Stimulated activated CD8-positive, alpha-beta memory T cell treated with anti-CD3 and anti-CD28 coated beads, Interleukin-7, amount 100 ng/mL, for 4 hours (primary cell): ENCODE measurements at places on chromosomes 1 and 21.

DNA sequence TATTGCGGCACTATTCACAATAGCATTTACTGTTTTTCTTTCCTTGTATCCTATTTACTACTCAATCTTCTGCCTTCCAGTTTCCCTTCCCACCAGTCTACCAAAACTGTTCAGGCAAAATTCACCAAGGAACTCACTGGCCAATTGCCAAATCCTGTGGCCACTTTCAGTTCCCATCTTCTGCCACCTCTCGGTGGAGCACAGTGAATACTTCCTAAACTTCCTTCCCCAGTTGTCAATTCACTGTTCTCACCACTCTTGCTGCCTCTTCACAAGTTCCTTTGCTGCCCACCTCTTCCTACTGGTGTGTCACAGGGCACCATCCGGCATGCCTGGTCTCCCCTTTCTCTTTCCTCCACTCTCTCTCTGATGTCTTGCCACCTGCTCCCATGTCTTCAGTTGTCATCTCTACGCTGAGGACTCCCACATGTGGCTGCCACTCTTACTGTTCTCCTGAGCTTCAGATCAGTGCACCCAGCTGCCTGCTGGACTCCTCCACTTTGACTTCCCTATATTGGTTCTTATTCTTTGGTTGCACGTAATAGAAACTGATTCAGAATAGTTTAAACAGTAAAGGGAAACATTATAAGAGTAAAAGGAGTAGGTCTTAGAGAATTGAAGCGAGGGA lies 114.4 kb downstream of the PIK3R3 start:
- DNase-seq = no peak

- DNase-seq = no peak
Measured at GRCh38 chr1:112798292-112798691, 83.2 kb upstream of the PPM1J start.

DNA sequence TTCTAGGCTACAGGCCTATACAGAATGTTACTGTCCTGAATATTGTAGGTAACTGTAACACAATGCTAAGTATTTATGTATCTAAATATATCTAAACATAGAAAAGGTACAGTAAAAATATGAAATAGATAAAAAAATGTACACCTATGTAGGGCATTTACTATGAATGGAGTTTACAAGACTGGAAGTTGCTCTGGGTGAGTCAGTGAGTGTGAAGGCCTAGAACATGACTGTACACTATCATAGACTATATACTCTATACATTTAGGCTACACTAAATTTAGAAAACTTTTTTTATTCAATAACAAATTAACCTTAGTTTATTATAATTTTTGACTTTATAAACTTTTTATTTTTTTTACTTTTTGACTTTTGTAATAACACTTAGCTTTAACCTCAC lies 136.9 kb downstream of the DUSP10 start:
- no peak for DNase-seq

GRCh38 chr1:9368356-9368755 lies 75.7 kb downstream of the SPSB1 start:
- no peak for DNase-seq

DNA sequence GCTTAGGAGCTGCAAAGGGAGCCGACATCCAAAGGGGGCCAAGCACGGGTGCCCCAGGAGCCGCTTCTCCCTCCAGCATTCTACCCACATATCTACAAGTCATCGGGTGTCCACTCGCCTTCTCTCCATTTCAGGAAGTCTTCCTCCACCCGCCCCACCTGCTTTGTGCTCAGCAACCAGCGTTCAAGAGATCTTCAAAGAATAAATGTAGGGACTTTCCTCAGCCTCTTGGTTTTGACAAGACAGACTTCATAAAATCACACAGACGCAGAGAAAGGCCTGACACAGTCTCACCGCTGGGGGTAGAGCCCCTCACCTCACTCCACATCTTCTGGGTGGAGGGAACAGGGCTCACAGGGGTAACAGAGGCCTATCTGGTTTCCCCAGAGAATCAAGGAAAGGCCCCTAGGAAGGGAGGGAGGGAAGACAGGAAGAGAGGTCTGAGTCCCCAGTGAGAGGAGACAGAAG lies 49.5 kb downstream of the SSBP3 start:
- no peak for DNase-seq

DNA sequence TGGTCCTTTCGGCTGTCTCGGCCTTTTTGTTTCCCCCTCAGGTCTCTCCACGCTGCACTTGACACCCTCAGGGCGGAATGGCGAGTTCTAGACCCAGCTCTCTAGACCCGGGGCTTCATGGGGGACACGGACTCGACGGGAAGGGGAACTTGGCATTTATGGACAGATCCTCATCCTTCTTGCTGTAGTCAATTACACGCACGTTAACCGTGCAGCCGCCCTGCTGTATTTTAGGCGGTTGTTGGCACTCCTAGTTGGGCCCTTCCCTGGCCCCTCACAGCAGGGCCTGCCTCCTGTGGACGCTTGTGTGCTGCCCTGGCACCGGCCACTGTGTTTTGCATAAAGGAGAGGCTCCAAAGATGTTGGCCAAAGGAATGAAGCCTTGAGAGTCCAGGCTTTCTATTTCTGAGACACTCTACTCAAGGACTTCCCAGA lies 558 bp upstream of the BTG3 start:
- DNase-seq = no peak

- DNase-seq = no peak
Measured at GRCh38 chr1:227926216-227926791, 21.4 kb downstream of the WNT9A start.

GRCh38 chr1:37930246-37931101 lies 16.4 kb downstream of the INPP5B start:
- DNase-seq = peak; percentile 36

DNA sequence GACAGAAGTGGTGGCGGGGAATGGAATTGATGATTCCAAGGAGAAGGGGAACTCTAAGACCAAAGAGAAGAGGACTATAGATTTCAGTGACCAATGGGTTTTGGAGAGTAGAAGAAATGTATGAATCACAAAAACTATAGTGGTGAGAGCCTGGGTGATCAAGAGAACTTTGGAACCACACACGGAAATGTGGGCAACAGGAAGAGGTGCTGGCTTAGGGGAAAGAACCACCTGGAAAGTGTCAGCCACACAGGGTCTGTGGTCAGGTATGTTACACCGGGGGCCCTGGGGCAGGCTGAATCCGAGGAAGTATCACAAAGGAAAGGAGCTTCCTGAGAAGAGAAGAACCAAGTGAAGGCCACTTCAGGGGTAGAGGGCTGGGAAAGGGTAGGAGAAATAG lies 11.5 kb upstream of the CHIA start:
- DNase-seq = no peak

GRCh38 chr1:9654051-9654833 lies 2.7 kb downstream of the PIK3CD start:
- no peak for DNase-seq

DNA sequence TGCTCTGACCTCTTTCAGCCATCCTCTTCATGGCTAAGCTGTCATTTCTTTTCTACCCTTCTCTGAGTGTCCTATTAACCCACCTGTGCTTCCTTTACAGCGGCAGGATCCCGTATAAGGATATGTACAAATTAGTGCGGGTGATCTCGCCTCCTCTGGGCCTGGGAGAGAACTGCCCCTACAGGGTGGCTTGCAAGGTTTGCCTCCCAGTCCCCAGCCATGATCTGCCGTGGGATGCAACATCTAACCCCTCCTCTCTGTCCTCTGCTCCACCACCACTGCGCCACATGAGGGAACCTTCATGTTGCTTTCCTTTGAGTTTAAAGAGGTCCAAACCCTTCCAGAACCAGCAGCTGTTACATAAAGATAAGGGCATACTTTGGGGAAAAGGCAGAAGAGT lies 282.2 kb downstream of the ZNF648 start:
- no peak for DNase-seq

DNA sequence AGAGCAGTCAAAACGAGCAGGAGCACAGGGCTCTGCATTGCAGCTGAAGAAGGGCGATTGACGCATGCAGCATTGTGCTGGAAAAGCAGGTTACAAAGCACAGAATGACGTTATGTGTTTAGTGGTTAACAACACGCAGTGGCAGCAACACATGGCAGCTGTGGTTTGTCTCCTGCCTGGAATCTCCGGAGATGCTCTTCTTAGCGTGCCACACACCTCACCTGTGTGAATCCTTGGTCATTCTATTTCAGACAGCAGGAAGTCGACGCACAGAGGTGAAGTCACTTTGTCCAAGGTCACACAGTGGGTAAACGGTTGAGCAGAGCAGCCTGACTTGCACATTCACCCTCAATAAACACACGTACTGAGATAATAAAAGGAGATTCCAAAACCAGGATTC lies 14.7 kb downstream of the OBSCN start:
- no peak for DNase-seq

DNA sequence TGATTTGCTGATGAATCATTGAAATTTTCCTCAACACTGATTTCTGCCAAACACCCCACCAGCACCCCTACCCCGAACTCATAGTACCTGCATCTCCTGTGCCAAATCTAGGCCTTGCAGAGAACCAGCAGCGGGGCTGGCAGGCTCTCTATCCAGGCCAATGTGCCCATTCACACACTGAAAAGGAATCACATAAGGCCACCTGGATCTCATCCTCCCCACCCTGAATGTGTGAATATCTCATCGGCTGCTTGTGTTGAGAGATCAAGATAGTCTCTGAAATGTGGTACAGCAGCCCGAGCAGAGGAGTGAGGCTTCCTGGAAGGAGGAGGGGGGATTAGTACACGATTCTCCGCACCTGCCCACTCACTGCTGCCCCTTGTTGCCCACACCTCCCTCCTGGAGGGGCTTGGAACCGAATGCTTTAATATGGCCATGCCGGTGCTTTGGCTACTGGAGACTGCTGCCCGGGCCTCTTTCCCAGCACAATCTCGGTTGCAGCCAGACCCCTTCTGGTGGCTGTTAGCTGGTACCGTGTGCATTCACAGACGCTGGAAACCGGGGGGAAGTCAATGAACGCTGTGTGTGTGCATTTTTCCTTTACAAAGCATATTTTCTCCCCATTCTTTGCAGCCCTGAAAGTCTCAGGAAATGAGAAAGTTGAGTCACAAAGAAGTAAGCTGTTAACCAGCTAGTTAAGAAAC lies 619.5 kb downstream of the MATN1 start:
- no peak for DNase-seq

GRCh38 chr1:32199717-32200072 lies 700 bp upstream of the CCDC28B start:
- no peak for DNase-seq
